ENCODE measurements at places on chromosomes 3 and 15.

- H3K4me3 ChIP-seq, result no peak overlapping the region
- no peak overlapping the region for H3K27ac ChIP-seq
- H3K4me1 ChIP-seq, result peaks cover 9% of the 10 kb centered on the region
- H3K27me3 ChIP-seq, result no peaks in the 10 kb centered on the region
Measured at GRCh38 chr3:4251412-4251811, 51.8 kb upstream of the SETMAR start.

GRCh38 chr3:138103466-138103865, 11.9 kb downstream of the DZIP1L start:
- H3K36me3 ChIP-seq, result peaks cover 4% of the 10 kb centered on the region
- H3K27me3 ChIP-seq, result no peaks in the 10 kb centered on the region
- no peak overlapping the region for H3K4me3 ChIP-seq
- H3K4me1 ChIP-seq, result peaks cover 12% of the 10 kb centered on the region
- no peak overlapping the region for H3K27ac ChIP-seq
- no peak for DNase-seq

DNA sequence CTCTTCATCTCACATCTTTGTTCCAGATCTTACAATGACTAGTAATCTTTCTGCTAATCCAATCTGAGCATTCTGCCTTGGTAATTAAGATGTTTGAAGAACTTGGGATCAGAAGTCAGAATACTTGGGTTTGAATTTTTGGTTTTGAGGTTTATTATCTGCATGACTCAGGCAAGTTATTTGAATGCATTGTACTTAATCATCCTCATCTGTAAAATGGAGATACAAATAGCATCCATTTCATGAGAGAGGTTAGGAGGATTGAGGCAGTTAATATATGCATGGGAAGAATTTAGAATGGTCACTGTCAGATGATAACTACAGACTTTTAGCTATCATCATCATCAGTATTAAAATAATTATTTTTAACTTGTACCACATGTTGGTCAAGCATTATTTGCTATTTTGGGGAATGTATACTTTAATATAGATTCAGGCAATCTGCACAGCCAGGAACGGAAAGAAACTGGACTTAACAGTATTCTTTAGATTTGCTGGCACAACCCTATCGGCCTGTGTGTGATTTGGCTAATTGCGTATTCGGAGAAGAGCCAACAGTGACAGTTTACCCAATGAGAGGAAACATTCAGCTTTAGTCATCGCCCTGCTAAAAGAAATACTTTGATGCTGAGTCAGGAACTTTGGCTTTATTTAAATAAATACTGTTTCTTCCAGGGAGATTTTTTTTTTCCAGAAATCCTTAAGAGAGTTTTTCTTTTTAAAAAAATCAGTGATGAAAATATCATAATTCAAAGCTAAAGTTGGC, 600.0 kb downstream of the ROBO1 start:
- H3K4me3 ChIP-seq, result no peak overlapping the region
- peaks cover 4% of the 10 kb centered on the region for H3K36me3 ChIP-seq
- DNase-seq, result no peak
- H3K4me1 ChIP-seq, result peaks cover 15% of the 10 kb centered on the region

- peaks cover 21% of the 10 kb centered on the region for H3K4me1 ChIP-seq
- no peak overlapping the region for H3K4me3 ChIP-seq
- DNase-seq, result no peak
- peaks cover 4% of the 10 kb centered on the region for H3K36me3 ChIP-seq
- H3K27ac ChIP-seq, result no peak overlapping the region
Measured at GRCh38 chr3:12154151-12154550, 4.6 kb downstream of the TIMP4 start.

DNA sequence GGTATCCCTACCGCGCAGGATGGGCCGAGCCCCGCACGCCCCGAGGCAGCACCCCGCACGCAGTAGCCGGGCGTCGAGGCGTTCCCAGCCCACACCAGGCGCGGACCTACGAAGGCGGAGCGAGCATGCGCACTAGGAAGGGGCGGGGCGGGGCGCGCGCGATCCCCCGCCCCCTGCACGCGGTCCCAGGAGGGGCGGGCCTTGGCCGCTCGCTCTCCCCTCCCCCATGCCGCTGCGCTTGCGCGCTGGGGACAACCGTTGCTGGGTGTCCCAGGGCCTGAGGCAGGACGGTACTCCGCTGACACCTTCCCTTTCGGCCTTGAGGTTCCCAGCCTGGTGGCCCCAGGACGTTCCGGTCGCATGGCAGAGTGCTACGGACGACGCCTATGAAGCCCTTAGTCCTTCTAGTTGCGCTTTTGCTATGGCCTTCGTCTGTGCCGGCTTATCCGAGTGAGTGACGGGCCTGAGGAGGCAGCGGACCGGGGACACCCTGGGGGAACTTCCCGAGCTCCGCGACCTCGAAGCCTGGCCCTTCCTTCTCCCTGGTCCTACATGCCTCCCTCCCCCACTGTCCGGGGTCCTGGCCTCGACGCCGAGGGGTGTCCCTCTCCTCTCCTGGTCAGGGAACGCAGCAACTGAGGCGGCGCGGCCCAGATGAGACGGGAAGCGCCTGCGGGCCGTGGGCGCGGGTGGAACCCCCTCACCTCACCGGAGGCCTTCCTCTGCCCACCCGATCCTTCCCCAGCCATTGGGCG, at the start of gene SPESP1:
Gene SPESP1, plus strand, starts transcription at position 258 of the 755 bp plus-strand sequence. Its CDS starts 129 bp downstream, at position 387.
- DNase-seq, result no peak
- H3K27me3 ChIP-seq, result peaks cover 8% of the 10 kb centered on the region
- H3K4me1 ChIP-seq, result no peaks in the 10 kb centered on the region
- no peak within 1 kb of the TSS for H3K27ac ChIP-seq
- no peak within 1 kb of the TSS for H3K4me3 ChIP-seq
- H3K36me3 ChIP-seq, result peaks cover 4% of the 10 kb centered on the region

- H3K27ac ChIP-seq, result no peak overlapping the region
- peaks cover 6% of the 10 kb centered on the region for H3K36me3 ChIP-seq
- DNase-seq, result peak; percentile 8
- H3K4me3 ChIP-seq, result no peak overlapping the region
- H3K27me3 ChIP-seq, result peaks cover 2% of the 10 kb centered on the region
Measured at GRCh38 chr3:194271460-194272035, 79.6 kb downstream of the CPN2 start.

DNA sequence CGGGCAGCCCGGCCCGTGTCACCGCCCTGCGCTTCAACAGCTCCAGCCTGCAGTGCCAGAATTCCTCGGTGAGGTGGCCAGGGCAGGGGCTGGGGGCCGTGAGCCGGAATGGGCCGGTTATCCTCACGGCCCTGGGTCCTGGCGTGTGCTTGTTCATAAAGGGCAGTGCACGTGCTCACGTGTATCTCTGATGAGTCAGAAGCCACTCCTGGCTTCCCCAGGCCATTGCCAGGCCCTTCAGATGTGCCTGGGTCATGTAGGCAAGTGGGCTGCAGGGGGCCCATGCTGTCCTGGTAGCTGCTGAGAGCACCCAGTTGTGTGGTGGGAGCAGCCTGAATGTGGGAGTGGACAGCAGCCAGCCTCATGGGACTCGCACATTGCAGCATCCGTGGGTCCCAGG, 29.2 kb downstream of the PLXNA1 start:
- H3K27ac ChIP-seq, result no peak overlapping the region
- H3K4me1 ChIP-seq, result no peaks in the 10 kb centered on the region
- no peak for DNase-seq

GRCh38 chr3:96996009-96996408, 181.6 kb downstream of the EPHA6 start:
- no peak overlapping the region for H3K27ac ChIP-seq
- H3K27me3 ChIP-seq, result no peaks in the 10 kb centered on the region
- H3K36me3 ChIP-seq, result no peaks in the 10 kb centered on the region
- H3K4me1 ChIP-seq, result no peaks in the 10 kb centered on the region
- no peak overlapping the region for H3K4me3 ChIP-seq

- no peak overlapping the region for H3K27ac ChIP-seq
- H3K4me1 ChIP-seq, result peaks cover 17% of the 10 kb centered on the region
- H3K27me3 ChIP-seq, result peaks cover 3% of the 10 kb centered on the region
- H3K36me3 ChIP-seq, result no peaks in the 10 kb centered on the region
- no peak overlapping the region for H3K4me3 ChIP-seq
Measured at GRCh38 chr15:77907824-77908751, 169.4 kb downstream of the TBC1D2B start.

- no peak overlapping the region for H3K4me3 ChIP-seq
- H3K36me3 ChIP-seq, result no peaks in the 10 kb centered on the region
- no peak for DNase-seq
Measured at GRCh38 chr15:82950295-82950694, 2.2 kb downstream of the HOMER2 start.

DNA sequence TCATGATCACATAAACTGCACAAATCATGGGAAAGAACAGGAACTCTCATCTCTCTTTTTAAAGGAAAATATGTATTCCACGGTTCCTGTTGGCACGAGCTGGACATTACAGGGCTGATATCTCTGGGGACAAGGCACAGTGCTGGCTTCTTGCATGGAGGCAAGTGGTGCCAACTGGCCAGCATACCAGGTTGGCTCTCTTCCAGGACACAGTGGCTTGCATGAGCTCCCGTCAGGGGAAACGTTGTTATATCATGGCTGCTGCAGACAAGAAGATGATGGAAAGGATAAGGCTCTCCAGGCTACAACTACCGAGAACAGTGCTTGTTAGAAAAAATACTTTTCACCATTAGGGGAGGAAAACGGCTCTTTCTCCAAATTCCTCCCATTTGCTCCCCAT, 283.9 kb downstream of the RORA start:
- no peaks in the 10 kb centered on the region for H3K4me1 ChIP-seq
- no peak overlapping the region for H3K27ac ChIP-seq
- H3K27me3 ChIP-seq, result 0 out of 2 replicates have a peak, but pooled peaks cover 3% of the 10 kb centered on the region
- no peak for DNase-seq
- no peak overlapping the region for H3K4me3 ChIP-seq

- H3K27ac ChIP-seq, result no peak overlapping the region
- no peak overlapping the region for H3K4me3 ChIP-seq
- no peaks in the 10 kb centered on the region for H3K36me3 ChIP-seq
- H3K27me3 ChIP-seq, result no peaks in the 10 kb centered on the region
- DNase-seq, result no peak
Measured at GRCh38 chr3:187403768-187404288, 35.6 kb downstream of the RTP4 start.

DNA sequence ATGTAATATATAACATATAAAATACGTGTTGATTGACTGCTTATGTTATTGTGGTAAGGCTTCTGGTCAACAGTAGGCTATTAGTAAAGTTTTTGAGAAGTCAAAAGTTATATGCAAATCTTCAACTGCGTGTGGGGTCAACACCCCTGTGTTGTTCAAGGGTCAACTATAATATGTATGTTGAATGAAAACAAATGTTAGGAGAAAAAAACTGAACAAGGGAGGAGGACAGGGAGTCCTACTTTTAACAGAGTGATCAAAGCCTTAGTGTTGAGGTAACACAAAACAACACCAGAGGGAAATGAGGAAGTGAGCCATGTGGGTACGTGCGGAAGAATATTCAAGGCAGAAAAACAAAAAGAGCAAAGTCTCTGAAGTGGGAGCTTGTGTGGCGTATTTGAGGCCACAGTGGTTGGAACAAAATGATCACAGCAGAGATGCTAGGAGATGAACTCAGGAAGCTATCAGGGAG, 62.5 kb downstream of the SFMBT1 start:
- H3K36me3 ChIP-seq, result no peaks in the 10 kb centered on the region
- 0 out of 2 replicates have a peak overlapping the region, but pooled peaks have one; percentile 11 for H3K27ac ChIP-seq
- H3K4me3 ChIP-seq, result no peak overlapping the region
- H3K27me3 ChIP-seq, result no peaks in the 10 kb centered on the region
- DNase-seq, result no peak

GRCh38 chr3:18349197-18349798, 75.8 kb downstream of the SATB1 start:
- H3K36me3 ChIP-seq, result peaks cover 11% of the 10 kb centered on the region
- H3K4me1 ChIP-seq, result peaks cover 86% of the 10 kb centered on the region
- peak overlapping the region; percentile 84 for H3K27ac ChIP-seq
- DNase-seq, result no peak

DNA sequence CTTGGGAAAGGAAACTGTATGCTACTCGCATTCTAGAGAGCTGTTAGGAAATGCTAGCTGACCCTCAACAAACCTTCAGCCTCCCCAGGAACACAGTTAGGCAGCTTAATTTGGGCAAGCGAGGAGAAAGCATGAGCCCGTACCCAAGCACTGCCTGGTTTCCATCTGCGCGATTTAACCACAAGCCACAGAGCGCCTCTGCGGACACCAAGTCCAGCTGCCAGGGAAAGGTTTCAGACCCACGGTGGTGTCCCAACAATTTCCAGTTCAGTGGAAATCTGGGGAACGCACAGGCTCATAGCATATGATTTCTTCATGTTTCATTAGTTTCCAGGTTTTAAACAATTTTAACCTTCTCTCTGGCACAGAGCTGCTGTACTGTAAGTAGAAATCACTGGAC, 617.6 kb downstream of the FHIT start:
- H3K4me1 ChIP-seq, result peaks cover 48% of the 10 kb centered on the region
- no peak overlapping the region for H3K27ac ChIP-seq
- no peaks in the 10 kb centered on the region for H3K36me3 ChIP-seq
- no peak for DNase-seq
- H3K27me3 ChIP-seq, result no peaks in the 10 kb centered on the region
- no peak overlapping the region for H3K4me3 ChIP-seq

- no peaks in the 10 kb centered on the region for H3K4me1 ChIP-seq
- no peak overlapping the region for H3K4me3 ChIP-seq
- H3K27ac ChIP-seq, result no peak overlapping the region
- no peak for DNase-seq
- H3K36me3 ChIP-seq, result peaks cover 3% of the 10 kb centered on the region
- no peaks in the 10 kb centered on the region for H3K27me3 ChIP-seq
Measured at GRCh38 chr15:46708226-46708625, 1009.1 kb upstream of the SEMA6D start.

GRCh38 chr3:11600501-11601282, 43.0 kb downstream of the VGLL4 start:
- peak overlapping the region; percentile 73 for H3K27ac ChIP-seq
- peaks cover 55% of the 10 kb centered on the region for H3K4me1 ChIP-seq
- no peaks in the 10 kb centered on the region for H3K27me3 ChIP-seq

GRCh38 chr3:172126741-172127140, 87.4 kb downstream of the FNDC3B start:
- H3K4me3 ChIP-seq, result no peak overlapping the region
- peaks cover 10% of the 10 kb centered on the region for H3K36me3 ChIP-seq
- peaks cover 66% of the 10 kb centered on the region for H3K4me1 ChIP-seq
- no peaks in the 10 kb centered on the region for H3K27me3 ChIP-seq
- peak overlapping the region; percentile 93 for H3K27ac ChIP-seq
- DNase-seq, result no peak

DNA sequence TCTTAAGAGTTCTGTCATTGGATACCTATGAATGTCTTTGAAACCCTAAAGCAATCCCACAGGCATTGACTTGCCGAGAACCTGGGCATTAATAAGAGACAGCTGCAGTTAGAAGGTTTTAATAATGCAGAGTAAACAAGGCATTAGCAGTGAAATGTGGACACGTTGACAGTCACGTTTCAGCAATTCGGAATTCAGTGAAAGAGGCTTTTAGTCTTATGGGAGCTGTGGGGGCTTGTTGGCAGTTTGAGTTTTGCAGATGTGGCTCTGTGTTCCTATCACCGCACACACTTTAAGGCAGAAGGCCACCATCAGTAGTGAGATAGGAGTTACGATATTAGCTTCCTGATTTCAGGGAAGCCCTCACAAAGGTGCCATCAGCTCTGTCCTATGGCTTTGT, 145.2 kb upstream of the NUDT16 start:
- no peak overlapping the region for H3K27ac ChIP-seq
- no peaks in the 10 kb centered on the region for H3K36me3 ChIP-seq
- DNase-seq, result no peak
- 0 out of 2 replicates have a peak, but pooled peaks cover 2% of the 10 kb centered on the region for H3K4me1 ChIP-seq
- H3K27me3 ChIP-seq, result no peaks in the 10 kb centered on the region

Measured in WTC11 (cell line).